GM13977 (cell line): ENCODE measurements at places on chromosomes 7 and 10.

GRCh38 chr10:88070080-88070880, 206.9 kb downstream of the PTEN start:
- DNase-seq, result peak; percentile 28

DNA sequence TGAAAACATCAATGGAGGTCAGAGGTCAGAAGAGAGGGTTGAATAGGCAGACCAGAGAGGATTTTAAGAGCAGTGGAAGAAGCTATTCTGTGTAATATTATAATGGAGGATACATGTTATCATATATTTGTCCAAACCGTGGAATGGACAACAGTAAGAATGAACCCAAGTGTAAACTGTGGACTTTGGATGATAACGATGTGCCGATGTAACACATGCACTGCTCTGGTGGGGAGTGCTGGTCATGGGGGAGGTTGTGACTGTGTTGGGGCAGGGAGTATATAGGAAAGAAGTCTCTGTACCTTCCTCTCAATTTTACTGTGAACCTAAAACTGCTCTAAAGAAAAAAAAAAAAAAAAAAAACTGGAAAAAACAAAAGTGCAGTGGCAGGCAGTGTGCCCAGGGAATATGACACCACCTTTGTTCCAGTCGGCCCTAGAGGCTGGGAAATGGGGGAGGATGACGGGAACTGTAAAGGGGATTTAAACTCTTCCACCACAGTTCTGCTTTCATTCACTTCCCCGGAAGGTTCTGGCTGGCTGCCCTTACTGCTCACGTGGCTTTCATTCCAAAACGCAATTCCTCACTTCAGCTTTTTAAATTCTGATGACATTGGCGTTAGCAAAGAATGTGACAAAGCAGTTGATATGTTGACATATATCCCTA, 113.7 kb upstream of the ANKRD1 start:
- DNase-seq, result no peak

DNA sequence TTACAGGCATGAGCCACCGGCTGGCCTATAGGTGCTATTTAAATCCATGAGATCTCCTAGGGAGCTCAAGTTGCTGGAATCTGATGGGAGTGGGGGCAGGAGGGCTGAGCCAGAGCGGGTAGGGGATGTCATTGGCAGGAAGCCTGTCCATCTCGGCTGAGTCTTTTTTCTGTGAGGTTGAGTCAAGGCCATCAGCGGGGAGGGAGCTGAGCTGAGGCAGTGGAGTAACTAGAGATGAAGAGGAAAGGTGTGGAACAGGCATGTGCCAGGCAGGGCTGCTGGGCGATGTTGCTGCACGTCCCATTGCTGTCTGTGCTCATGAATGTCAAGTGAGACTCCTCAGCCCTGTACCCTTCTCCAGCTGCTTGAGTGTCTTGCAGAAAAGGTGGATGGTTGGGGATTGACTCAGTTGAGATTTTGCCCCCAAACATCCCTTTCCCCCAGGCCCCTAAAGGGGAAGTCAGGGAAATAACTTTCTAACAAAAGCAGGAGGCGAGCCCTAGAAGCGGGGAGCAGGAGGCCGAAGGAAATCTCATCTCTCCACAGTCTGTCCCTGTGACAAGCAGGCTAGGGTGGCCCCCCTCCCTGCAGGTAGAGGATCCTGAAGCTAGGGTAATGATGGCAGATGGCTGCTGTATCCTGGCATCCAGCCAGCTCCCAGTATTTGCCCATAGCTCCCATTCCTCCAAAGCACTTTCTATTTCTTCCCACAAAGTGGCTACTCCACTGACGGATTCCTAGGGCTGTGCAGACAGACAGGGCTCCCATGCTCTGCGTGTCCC, 5.4 kb downstream of the ATP6V1F start:
- DNase-seq, result no peak

GRCh38 chr10:102540023-102540422, 36.3 kb downstream of the SUFU start:
- DNase-seq, result peak; percentile 42

GRCh38 chr10:47022311-47023131, 111.3 kb downstream of the PTPN20 start:
- no peak for DNase-seq

DNA sequence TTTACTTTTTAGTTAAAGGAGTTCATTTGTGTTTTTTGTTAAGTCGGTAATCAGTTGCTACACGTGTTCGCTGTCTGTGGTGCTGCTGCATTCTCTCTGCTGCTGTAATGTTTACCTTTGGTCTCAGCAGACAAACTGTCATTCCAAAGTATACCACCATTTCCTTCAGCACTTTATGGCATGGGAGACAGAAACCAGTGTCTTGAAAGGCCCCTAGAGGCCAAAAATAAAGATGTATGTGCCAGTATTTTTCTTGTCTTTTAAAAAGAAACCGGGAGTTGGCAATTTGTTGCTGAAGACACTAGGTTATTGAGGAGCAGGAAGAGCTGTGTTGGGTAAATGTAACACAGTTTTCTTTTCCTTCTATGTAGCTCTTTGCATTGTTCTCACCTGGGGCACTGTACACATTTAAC, 24.1 kb downstream of the ZNF92 start:
- no peak for DNase-seq

DNA sequence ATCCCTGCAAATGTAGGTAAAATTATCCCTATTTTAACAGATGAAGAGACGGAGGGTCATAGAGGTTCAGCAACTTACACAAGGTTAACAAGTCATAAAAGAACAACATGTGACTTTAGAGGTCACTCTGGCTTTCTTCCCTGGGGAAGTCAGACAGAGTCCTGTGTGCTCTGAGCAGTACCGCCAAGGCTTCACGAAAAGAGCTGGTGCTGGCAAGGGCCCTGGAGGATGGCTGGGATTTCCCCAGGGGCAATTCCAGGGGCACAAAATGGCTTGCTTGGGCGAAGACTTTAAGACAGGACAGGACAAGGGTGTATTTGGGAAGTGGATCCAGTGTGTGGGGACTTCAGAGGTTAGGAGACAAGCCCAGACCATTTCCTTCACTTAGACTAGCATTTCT, 144.1 kb downstream of the PIP4K2A start:
- no peak for DNase-seq

DNA sequence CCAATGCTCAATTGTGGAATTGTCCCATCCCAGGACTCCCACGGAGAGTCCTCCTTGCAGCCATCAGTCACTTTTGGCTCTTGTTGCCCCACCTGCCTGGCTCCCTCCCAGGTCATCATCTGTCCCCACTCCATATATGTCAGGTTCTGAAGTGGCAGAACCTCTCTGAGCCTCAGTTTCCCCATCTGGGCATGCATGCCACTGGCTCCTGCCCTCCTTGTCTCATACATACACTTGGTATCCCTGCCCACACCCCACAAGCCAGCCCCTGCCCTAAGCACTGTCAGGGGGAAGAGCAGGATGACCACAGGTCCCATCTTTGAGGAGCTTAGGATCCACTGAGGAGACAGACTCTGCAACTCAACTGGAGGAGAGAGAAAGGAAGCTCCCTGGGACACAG, 156.9 kb downstream of the GRID1 start:
- DNase-seq, result no peak

DNA sequence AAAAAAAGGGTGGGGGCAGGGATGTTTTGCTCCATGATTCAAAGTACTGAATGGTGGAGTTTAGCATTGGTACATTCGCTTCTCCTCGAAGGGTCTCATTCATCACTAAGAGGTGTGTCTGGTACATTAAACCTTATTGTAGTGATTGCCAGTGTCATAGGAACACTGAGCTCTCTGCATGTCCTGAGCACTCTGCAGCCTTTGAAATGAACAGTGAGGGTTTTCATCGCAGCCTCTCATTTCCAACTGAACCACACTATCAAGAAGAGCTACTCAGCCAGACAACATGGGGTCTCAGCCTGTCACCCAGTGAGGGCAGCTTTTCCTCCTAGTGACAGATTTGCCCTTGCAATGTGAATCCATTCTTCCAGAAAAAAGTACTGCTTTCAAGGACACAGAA, 7.6 kb upstream of the DEPP1 start:
- DNase-seq, result no peak

DNA sequence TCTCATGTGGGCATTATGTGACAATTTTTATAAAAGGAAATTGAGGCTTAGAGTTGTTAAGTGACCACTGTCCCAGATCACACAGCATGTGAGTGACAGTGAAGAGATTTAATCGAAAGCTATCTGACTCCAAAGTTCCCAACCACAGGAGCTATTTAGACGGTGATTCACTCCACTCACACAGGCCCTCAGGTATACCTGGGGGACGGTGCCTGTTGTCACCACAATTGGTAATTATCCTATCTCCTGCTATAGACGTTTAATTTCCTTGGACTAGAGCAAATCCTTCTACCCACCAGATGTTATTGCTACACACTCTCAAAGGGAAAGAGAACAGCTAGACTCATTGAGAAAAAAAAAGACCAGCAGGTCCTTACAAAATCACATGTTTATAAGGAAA, 145.5 kb downstream of the KLF6 start:
- DNase-seq, result no peak

DNA sequence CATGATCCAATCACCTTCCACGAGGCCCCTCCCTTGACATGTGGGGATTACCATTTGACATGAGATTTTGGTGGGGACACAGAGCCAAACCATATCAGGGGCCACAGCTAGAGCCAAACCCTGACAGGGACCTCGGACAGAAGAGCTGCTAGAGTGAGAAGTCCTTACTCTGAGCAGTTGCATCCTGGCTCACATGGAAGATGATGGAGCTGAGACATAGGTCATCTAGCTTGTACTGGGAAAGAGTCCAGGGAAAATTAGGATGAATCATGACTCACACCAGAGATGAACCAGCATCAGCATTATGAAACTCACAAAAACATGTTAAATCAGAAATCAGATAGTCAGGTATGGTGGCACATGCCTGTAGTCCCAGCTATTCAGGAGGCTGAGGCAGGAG, 12.8 kb upstream of the FMC1 start:
- no peak for DNase-seq

DNA sequence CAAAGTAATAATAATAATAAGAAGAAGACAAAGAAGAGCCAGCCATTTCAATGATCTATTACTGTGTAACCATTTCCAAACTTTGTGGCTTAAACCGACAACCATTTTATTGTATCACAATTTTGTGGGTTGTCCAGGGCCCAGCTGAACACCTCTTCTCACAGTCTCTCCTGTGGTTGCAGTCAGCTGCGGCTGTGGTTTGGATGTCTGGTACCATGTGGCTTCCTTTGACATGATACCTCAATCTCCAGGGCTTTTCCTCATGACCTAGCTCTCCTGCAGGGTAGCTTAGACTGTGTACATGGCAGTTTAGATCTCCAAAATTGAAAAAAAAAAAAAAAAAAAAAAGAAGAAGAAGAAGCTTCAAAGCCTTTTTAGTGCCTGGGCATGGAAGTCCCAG, 72.6 kb upstream of the NFKB2 start:
- no peak for DNase-seq

DNA sequence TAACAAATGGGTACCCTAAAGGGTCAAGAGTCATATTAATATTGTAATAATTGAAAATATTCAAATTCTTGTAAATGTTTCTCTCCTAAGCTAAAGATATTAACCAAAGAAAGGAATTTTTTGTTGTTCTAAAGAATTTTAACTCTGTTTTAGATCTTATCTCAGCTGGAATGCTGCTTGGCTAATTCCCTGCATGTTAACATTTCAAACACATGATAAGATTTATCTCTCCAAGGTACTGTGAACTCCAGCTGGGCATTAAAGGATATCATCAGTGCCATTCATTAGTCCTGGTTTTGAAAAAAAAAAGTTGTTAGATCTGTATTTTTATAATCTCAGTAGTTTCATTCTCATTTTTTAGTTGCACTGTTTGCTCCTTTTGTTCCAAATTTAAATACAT, 76.9 kb downstream of the MAPK8 start:
- DNase-seq, result no peak

- no peak for DNase-seq
Measured at GRCh38 chr10:120503689-120504088, 46.7 kb downstream of the PLPP4 start.

- DNase-seq, result peak; percentile 26
Measured at GRCh38 chr7:77759294-77759889, 38.8 kb downstream of the TMEM60 start.
